ENCODE measurements at places on chromosomes 7 and 10. TPM values are rescaled to one million over a fixed set of nuclear protein-coding genes. Genes with fewer than 3 reads are reported as not detected.

HMX2 gene
- 0.25 TPM for polyA plus RNA-seq

HHEX gene
- 13.5 TPM for polyA plus RNA-seq

SLC26A3 gene
- 0.11 TPM for polyA plus RNA-seq

AIMP2 gene
- 34.0 TPM for polyA plus RNA-seq

TRPV6 gene
- polyA plus RNA-seq = 1.1 TPM

PAPOLB gene
- 0.02 TPM for polyA plus RNA-seq

CYP2C19 gene
- polyA plus RNA-seq = 0.02 TPM

NACAD gene
- 0.94 TPM for polyA plus RNA-seq

HIPK2 gene
- 5.8 TPM for polyA plus RNA-seq

NXPH1 gene
- 0.07 TPM for polyA plus RNA-seq

VIPR2 gene
- 22.8 TPM for polyA plus RNA-seq

DUSP5 gene
- polyA plus RNA-seq = 26.3 TPM

VAX1 gene
- polyA plus RNA-seq = 0.02 TPM

SFR1 gene
- polyA plus RNA-seq = 16.5 TPM

AHCYL2 gene
- 6.8 TPM for polyA plus RNA-seq

GRCh38 chr7:65812281-65812680 lies 60.6 kb upstream of the VKORC1L1 start:
- no peak overlapping the region for H3K4me3 ChIP-seq
- no peaks in the 10 kb centered on the region for H3K36me3 ChIP-seq
- H3K4me1 ChIP-seq = no peaks in the 10 kb centered on the region
- no peaks in the 10 kb centered on the region for H3K27me3 ChIP-seq
- no peak for DNase-seq
- no peak overlapping the region for H3K27ac ChIP-seq

GRCh38 chr10:70518695-70519094 lies 40.1 kb downstream of the PALD1 start:
- H3K36me3 ChIP-seq = no peaks in the 10 kb centered on the region
- no peaks in the 10 kb centered on the region for H3K27me3 ChIP-seq
- no peak for DNase-seq
- H3K4me3 ChIP-seq = no peak overlapping the region
- no peak overlapping the region for H3K27ac ChIP-seq

GRCh38 chr7:44759246-44759645 lies 10.6 kb downstream of the ZMIZ2 start:
- H3K4me3 ChIP-seq = no peak overlapping the region
- H3K27ac ChIP-seq = no peak overlapping the region
- H3K27me3 ChIP-seq = no peaks in the 10 kb centered on the region
- DNase-seq = no peak
- H3K36me3 ChIP-seq = peaks cover 72% of the 10 kb centered on the region

GRCh38 chr7:71009636-71010035 lies 122.3 kb upstream of the GALNT17 start:
- H3K4me3 ChIP-seq = no peak overlapping the region
- no peak for DNase-seq
- H3K27me3 ChIP-seq = no peaks in the 10 kb centered on the region
- H3K4me1 ChIP-seq = no peaks in the 10 kb centered on the region

- no peak for DNase-seq
- H3K4me3 ChIP-seq = no peak overlapping the region
- H3K27me3 ChIP-seq = no peaks in the 10 kb centered on the region
Measured at GRCh38 chr10:115209133-115209532, 116.0 kb downstream of the ATRNL1 start.

GRCh38 chr10:29948881-29949355 lies 110.5 kb downstream of the JCAD start:
- peaks cover 12% of the 10 kb centered on the region for H3K4me1 ChIP-seq
- H3K4me3 ChIP-seq = no peak overlapping the region
- peak; percentile 38 for DNase-seq
- no peaks in the 10 kb centered on the region for H3K27me3 ChIP-seq
- peak overlapping the region; percentile 78 for H3K27ac ChIP-seq
- H3K36me3 ChIP-seq = no peaks in the 10 kb centered on the region

DNA sequence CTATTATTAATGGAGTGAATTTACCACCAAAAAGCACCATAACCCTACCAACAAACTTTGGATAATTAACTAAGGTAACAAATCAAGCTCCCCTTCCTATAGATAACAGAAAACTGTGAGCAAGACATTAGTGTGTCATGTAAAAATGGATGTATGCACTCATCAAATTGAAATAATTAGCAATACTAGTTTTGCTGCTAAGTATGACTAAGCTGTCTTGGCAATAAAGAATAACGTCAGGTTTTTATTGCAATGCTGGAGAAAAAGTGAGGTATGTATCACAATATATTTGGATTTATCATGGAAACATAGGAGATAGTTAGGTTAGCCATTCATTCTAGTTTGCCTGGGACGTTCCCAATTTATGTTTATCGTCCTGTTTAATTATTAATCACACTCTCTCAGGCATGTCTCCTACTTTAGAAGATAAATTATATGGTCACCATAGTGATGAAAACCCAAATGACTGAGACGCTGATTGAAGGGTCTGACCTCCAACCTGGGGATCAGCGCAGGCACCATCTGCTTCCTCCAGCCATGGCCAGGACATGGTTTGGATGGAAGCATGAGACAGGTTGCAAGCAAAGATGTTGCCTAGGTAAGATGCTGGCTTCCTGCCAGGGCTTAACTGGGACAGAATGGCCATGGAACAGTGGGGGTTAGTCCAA lies 125.6 kb downstream of the FANK1 start:
- H3K27ac ChIP-seq = no peak overlapping the region
- no peak for DNase-seq
- H3K4me1 ChIP-seq = no peaks in the 10 kb centered on the region
- H3K4me3 ChIP-seq = no peak overlapping the region

GRCh38 chr10:35480142-35480541 lies 125.0 kb upstream of the GJD4 start:
- H3K4me3 ChIP-seq = no peak overlapping the region
- no peak for DNase-seq
- no peaks in the 10 kb centered on the region for H3K4me1 ChIP-seq

DNA sequence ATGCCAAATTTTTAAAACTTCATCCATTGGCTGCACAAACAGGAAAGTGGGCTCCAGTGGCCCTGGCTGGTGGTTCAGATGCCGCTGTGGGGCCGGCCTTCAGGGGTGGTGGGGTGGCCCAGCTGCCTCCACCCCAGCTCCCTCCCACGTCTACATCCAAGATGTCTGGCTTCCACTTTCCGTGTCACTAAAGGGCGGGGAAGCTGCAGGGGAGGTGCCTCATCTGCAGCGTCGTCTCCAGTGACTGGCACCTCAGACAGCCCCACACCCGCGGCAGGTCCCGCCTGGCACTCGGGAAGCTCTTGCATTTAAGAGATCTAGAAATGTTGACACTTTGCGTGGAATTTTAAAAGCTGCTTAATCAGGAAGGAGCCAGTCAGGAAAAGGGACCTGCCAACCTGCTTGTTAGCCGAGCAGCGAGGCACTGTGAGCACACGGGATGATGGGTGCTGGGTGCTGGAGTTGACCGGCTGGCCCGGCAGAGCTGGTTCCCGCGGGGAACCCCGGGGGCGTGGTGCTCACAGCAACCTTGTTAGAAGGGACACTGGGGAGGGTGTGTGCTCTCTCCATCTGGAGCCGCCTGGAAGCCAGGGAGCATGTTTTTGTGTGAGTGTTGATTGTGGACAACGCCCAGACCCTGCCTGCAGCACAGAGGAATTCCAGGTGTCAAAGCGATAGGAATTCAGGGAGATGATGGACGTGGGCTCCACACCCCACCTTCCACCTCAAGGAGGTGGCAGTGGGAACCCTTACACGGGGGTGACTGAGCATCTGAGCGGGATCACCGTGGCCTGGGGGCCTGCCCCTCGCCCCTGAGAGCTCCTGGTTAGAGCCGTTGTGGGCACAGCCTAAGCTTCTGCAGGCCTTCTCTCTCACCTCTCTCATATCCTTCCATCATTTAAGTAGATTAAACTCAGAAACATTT lies 320.5 kb downstream of the PTPRN2 start:
- no peak overlapping the region for H3K27ac ChIP-seq
- no peaks in the 10 kb centered on the region for H3K27me3 ChIP-seq
- H3K4me1 ChIP-seq = no peaks in the 10 kb centered on the region
- DNase-seq = no peak
- H3K36me3 ChIP-seq = no peaks in the 10 kb centered on the region

DNA sequence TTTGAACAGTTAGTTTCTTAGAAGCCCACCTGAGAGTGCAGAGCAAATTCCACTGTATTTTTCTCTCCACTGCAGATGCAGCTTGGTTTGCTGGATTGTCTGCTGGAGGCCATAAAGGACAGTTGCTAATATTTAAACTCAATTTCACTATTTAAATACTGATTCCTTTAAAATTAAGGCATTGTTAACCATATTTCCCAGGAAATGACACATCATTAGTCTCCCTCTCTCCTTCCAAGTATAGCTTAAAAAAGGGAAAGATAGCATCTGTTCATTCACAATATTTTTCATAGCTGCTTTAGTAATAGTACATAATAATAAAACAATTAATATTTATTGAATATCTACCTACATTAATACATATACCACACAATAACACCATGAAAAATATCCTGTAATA lies 252.9 kb downstream of the HGF start:
- no peak for DNase-seq
- H3K27me3 ChIP-seq = no peaks in the 10 kb centered on the region
- no peak overlapping the region for H3K4me3 ChIP-seq
- no peak overlapping the region for H3K27ac ChIP-seq
- H3K36me3 ChIP-seq = no peaks in the 10 kb centered on the region

DNA sequence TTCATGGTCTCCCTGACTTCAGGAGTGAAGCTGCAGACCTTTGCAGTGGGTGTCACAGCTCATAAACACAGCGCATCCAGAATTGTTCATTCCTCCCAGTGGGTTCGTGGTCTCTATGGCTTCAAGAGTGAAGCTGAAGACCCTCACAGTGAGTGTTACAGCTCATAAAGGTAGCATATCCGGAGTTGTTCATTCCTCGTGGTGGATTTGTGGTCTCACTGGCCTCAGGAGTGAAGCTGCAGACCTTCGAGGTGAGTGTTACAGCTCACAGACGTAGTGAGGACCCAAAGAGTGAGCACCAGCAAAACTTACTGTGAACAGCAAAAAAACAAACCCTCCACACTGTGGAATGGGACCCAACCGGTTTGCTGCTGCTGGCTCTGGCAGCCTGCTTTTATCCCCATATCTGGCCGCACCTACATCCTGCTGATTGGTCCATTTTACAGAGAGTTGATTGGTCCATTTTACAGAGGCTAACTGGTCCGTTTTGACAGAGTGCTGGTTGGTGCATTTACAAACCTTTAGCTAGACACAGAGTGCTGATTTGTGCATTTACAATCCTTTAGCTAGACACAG lies 308.8 kb downstream of the PTPRN2 start:
- H3K27me3 ChIP-seq = no peaks in the 10 kb centered on the region
- H3K4me3 ChIP-seq = no peak overlapping the region
- H3K36me3 ChIP-seq = no peaks in the 10 kb centered on the region
- no peaks in the 10 kb centered on the region for H3K4me1 ChIP-seq
- no peak overlapping the region for H3K27ac ChIP-seq

DNA sequence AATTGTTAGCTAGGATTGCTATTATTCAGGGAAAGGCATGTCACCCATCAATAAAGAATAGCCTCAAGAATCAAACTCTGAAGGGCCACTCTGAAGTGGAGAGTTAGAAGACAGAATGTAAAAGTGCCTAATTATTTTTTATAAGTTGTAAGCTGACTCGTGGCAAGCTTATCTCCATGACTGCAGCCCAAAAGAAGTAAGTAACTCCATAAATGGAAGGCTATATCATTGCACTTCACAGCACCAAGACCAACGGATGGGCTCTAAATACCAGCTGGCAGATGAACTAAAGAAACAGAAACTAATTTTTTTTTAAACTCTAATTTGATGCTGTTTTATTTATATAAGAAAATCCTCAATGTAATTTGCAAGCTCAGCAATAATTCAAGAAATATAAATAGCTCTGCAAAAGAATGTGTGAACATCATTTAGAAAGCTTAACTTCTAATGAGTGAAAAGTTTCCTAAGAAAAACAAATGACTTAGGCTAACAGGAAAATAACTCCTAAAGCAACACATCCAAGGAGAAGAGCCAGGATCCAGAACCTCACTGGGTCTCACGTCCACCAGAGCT lies 165.5 kb downstream of the SNX13 start:
- H3K27me3 ChIP-seq = no peaks in the 10 kb centered on the region
- no peak for DNase-seq
- peaks cover 15% of the 10 kb centered on the region for H3K4me1 ChIP-seq
- H3K27ac ChIP-seq = no peak overlapping the region
- H3K36me3 ChIP-seq = no peaks in the 10 kb centered on the region

- no peaks in the 10 kb centered on the region for H3K27me3 ChIP-seq
- DNase-seq = no peak
- no peak overlapping the region for H3K4me3 ChIP-seq
- no peaks in the 10 kb centered on the region for H3K36me3 ChIP-seq
Measured at GRCh38 chr7:36884910-36885309, 160.6 kb upstream of the AOAH start.

- DNase-seq = no peak
- H3K27ac ChIP-seq = no peak overlapping the region
- no peaks in the 10 kb centered on the region for H3K36me3 ChIP-seq
- no peaks in the 10 kb centered on the region for H3K4me1 ChIP-seq
Measured at GRCh38 chr7:12222889-12223579, 11.9 kb downstream of the TMEM106B start.

GRCh38 chr7:27947586-27948278 lies 207.8 kb downstream of the TAX1BP1 start:
- no peaks in the 10 kb centered on the region for H3K4me1 ChIP-seq
- no peak overlapping the region for H3K27ac ChIP-seq
- no peak for DNase-seq
- no peaks in the 10 kb centered on the region for H3K36me3 ChIP-seq
- H3K4me3 ChIP-seq = no peak overlapping the region
- no peaks in the 10 kb centered on the region for H3K27me3 ChIP-seq

DNA sequence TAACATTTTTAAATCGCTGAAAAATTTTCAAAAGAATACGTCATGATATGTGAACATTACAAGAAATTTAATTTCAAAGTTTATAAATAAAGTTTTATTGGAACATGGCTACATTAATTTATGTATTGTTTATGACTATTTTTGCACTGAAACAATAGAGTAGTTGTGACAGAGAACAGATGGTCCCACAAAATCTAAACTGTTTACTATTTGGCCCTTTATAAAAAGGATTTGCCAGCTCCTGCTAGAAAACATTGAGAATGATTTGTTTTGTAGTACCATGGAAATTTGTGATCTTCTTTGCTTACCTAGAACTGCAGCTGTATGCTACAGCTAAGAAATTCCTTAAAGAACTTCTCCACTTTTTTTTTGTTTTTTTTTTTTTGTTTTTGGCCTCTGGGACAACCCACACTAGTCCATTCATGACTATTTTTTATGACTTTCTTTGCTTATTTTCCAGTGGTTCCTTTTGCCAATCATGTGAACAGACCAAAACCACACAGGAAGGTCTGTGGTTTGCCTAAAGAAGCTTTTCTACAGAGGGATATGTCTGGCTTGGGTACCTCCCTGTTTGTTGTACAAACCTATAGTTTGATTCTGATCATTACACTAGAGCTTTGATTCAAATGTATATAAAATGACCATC lies 55.7 kb downstream of the ST7 start:
- H3K4me3 ChIP-seq = no peak overlapping the region
- H3K36me3 ChIP-seq = no peaks in the 10 kb centered on the region
- peak; percentile 58 for DNase-seq
- peaks cover 6% of the 10 kb centered on the region for H3K27me3 ChIP-seq
- peaks cover 8% of the 10 kb centered on the region for H3K4me1 ChIP-seq
